KBM-7 (cell line): ENCODE measurements at places on chromosomes 7 and 10.

DNA sequence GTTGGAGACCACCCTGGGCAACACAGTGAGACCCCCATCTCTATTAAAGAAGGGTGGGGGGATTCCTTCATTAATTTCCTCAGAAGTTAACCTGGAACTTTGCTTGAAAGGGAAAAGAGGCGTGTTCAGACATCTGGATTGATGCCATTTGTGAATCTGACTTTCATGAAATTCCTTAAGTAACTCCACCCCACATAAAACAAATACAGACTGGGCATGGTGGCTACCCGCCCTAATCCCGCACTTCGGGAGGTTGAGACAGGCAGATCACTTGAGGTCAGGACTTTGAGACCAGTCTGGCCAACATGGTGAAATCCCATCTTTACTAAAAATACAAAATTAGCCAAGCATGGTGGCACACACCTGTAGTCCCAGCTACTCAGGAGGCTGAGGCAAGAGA, 75.0 kb downstream of the EEPD1 start:
- DNase-seq = no peak

DNA sequence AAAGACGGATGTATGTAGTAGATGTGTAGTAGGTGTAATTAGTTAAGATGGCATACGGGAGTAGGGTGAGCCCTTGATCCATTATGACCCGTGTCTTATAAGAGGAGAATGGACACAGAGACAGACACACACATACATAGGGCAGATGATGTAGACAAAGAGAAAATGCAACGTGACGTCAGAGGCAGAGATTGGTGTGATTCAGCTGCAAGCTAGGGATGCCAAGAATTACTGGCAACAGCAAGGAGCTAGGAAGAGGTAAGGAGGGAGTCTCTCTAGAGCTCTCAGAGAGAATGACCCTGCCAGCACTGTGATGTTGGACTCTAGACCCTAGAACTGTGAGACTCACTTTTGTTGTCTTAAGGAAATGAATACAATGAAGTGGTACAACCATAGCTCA, 247.0 kb upstream of the HABP2 start:
- no peak for DNase-seq

- DNase-seq = no peak
Measured at GRCh38 chr10:131350660-131351059, 39.1 kb upstream of the TCERG1L start.

GRCh38 chr10:132425029-132425756, 28.2 kb downstream of the PWWP2B start:
- no peak for DNase-seq

- peak; percentile 99 for DNase-seq
Measured at GRCh38 chr10:11178606-11179515, 161.2 kb downstream of the CELF2 start.
